A549 treated with ZK216348 at 1 μM for 4 hours (cell line): ENCODE measurements at places on chromosomes 7 and 10. TPM values are rescaled to one million over a fixed set of nuclear protein-coding genes. Genes with fewer than 3 reads are reported as not detected.

IDI2 gene
- total RNA-seq: not detected in 5 replicates

TACC2 gene
- total RNA-seq: 78.9 to 86.3 TPM (median 82.2 TPM) in 5 replicates

SSC4D gene
- total RNA-seq: 0.92 to 2.2 TPM (median 1.0 TPM) in 5 replicates

POLR2J2 gene
- 0.26 to 0.89 TPM (median 0.36 TPM) in 4 of 5 replicates, not detected in the other for total RNA-seq

OR6V1 gene
- total RNA-seq: not detected in 5 replicates

PKD2L1 gene
- total RNA-seq: 0.06 to 0.12 TPM in 2 of 5 replicates, not detected in the others

CYP3A5 gene
- 1.1 to 2.0 TPM (median 1.8 TPM) in 5 replicates for total RNA-seq

EVX1 gene
- 0.14 to 0.19 TPM (median 0.15 TPM) in 3 of 5 replicates, not detected in the others for total RNA-seq

SUN3 gene
- 0.48 TPM in 1 of 5 replicates, not detected in the others for total RNA-seq

ZRANB1 gene
- 6.4 to 10.2 TPM (median 9.5 TPM) in 5 replicates for total RNA-seq

MET gene
- 61.2 to 94.9 TPM (median 88.0 TPM) in 5 replicates for total RNA-seq

RET gene
- 0.37 to 0.80 TPM (median 0.59 TPM) in 5 replicates for total RNA-seq

LIPK gene
- not detected in 5 replicates for total RNA-seq

SPDYE5 gene
- not detected in 5 replicates for total RNA-seq

VSTM4 gene
- 0.21 to 0.59 TPM (median 0.39 TPM) in 5 replicates for total RNA-seq

CNTNAP2 gene
- total RNA-seq: not detected in 5 replicates

CDK1 gene
- total RNA-seq: 55.6 to 101 TPM (median 90.3 TPM) in 5 replicates

PIK3AP1 gene
- total RNA-seq: 0.47 to 0.99 TPM (median 0.63 TPM) in 5 replicates

TNRC18 gene
- 38.9 to 47.8 TPM (median 40.4 TPM) in 5 replicates for total RNA-seq

CFAP69 gene
- 1.3 to 3.1 TPM (median 2.2 TPM) in 5 replicates for total RNA-seq

FAM25A gene
- not detected in 5 replicates for total RNA-seq

IL6 gene
- total RNA-seq: 0.83 to 8.5 TPM (median 2.0 TPM) in 5 replicates

LARP4B gene
- 28.8 to 42.1 TPM (median 37.4 TPM) in 5 replicates for total RNA-seq

NKX2-3 gene
- total RNA-seq: not detected in 5 replicates

VWDE gene
- 0.29 to 1.3 TPM (median 0.47 TPM) in 5 replicates for total RNA-seq

PSTK gene
- 3.7 to 5.4 TPM (median 5.1 TPM) in 5 replicates for total RNA-seq

AVL9 gene
- 17.9 to 34.3 TPM (median 27.3 TPM) in 5 replicates for total RNA-seq

GSDME gene
- 31.2 to 48.7 TPM (median 36.5 TPM) in 5 replicates for total RNA-seq

KCNH2 gene
- 0.71 to 1.2 TPM (median 0.98 TPM) in 5 replicates for total RNA-seq

CTTNBP2 gene
- total RNA-seq: 0.34 to 0.90 TPM (median 0.44 TPM) in 5 replicates

SAMD9L gene
- 0.37 to 1.1 TPM (median 0.64 TPM) in 5 replicates for total RNA-seq

HMX2 gene
- 0.20 to 0.25 TPM (median 0.22 TPM) in 3 of 5 replicates, not detected in the others for total RNA-seq

ELOVL3 gene
- 0.38 to 0.73 TPM (median 0.62 TPM) in 4 of 5 replicates, not detected in the other for total RNA-seq

ARMC10 gene
- 26.1 to 41.0 TPM (median 34.6 TPM) in 5 replicates for total RNA-seq

PAX4 gene
- total RNA-seq: not detected in 5 replicates

NEUROD6 gene
- total RNA-seq: not detected in 5 replicates

LIPJ gene
- total RNA-seq: not detected in 5 replicates

SEC31B gene
- 0.87 to 3.4 TPM (median 2.5 TPM) in 5 replicates for total RNA-seq

WDR86 gene
- 0.13 to 0.23 TPM (median 0.18 TPM) in 3 of 5 replicates, not detected in the others for total RNA-seq

ZNF479 gene
- total RNA-seq: not detected in 5 replicates

OR13A1 gene
- not detected in 5 replicates for total RNA-seq
